NCI-H2171 (cell line): ENCODE measurements at places on chromosomes 16 and 17.

DNA sequence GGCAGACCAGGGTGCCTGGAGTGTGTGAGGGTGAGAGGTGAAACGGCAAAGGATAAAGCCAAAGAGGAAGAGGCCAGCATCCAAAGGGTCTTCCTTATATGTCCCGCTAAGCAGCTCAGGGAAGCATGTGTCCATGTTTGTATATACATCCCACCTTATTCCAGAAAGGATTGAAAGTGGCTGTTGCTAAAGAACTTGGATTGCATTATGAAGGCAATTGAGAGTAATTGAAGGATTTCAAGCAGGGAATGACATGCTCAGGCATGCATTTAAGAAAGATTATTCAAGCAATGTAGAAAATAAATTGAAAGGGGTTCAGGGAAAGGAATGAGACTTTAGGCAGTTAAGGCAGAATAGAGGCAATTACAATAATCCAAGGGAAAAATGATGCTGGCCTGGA is 237.6 kb upstream of the SOX9 start:
- no peak for DNase-seq

DNA sequence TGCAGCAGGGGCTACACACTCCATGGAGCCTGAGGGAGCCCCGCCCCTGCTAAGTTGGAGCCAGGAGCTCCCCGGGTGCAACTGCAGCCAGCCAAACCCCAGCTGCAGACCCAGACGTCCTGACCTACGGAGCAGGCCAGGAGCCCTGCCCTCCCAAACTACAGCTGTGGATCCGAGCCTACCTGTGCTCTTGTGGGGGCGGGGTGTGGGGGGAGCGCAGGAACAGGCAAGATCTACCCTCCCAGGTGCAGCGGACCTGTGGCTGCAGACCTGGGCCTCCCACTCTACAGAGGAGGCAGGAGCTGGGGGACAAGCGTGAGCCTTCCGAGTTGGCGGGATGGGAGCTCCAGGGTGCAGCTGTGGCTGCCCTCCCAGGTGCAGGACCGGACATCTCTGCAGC is 29.7 kb upstream of the MYLK3 start:
- DNase-seq: no peak

DNA sequence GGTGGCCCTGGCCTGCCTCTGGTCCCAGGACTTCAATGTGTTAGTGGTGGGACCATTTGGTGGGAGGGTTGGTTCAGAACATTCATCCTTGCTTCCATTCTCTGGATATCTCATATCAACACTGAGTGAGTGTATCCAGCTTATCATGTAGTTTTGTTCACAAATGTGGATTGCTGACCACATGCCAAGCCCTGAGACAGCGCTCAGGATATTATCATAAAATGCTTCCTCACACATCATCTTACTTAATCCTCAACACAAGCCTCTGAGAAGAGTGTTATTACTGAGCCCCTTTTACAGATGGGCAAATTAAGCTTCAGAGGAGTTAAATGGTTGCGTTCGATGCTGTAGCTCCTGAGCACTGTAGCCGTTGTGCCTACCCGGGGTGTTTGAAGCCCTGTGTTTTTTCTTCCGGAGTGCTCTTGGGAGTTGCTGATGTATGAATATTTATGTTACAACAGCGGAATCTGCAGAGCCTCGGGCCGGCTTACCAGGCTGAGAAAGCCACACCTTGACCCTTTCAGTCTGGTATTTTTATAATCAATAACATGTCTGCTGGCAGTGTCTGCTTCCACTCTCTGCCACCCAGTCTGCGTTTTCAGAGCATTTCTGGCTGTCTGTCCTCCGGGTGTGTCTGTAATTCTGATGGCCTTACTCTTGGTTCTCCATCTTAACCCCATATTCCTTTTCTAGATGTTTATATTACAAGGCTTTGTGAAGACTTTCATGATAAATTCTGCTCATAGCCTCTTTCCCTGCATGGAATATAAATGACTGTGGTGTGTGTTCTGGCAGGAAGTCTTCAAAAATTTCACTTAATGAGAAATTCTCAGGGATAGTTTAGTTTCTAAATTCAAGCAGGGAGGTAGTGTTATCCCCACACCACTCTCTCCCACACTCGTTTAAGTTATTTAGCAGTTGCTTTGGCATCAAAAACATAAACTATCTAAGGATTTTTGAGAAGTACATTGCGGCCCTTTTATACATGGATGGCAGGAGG is 2.9 kb downstream of the GLP2R start:
- DNase-seq: no peak

DNA sequence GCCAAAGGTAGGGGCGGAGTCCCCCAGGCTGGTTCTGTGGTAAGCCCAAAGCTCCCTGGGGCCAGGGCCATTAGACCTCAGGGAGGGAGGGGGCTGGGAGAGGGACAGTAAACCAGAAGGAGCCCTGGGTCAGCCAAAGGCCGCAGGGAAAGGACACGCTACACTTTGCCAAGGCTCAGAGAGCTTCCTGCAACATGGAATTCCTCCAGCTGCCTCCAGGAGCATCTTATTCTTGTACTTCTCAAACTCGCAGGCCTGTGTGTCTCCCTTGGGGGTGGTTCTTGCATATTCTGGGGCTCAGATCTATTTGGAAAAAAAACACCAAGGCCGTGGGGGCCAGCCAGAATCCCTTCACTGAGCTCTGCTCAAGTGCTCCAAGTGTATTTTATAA is 25.1 kb downstream of the AKAP1 start:
- no peak for DNase-seq

DNA sequence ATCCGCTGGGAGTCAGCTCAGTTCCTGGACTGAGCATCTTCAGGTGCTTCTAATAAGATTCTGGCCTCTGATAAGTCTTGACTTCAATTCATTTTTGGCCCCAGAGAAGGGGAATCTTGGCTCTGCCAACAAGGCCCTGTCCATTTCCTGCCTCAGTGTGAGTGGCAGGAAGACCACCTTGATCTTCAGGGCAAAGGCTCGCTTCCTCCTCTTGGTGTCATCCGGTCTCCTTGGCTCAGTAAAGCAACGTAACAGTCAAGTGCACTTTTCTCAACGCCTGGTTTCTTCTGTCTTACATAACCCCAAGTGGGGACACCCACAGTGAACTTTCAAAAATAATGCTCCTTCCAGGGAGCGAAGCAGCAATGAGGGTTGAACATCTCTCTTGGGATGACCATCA is 169.8 kb downstream of the PRKCB start:
- DNase-seq: no peak

DNA sequence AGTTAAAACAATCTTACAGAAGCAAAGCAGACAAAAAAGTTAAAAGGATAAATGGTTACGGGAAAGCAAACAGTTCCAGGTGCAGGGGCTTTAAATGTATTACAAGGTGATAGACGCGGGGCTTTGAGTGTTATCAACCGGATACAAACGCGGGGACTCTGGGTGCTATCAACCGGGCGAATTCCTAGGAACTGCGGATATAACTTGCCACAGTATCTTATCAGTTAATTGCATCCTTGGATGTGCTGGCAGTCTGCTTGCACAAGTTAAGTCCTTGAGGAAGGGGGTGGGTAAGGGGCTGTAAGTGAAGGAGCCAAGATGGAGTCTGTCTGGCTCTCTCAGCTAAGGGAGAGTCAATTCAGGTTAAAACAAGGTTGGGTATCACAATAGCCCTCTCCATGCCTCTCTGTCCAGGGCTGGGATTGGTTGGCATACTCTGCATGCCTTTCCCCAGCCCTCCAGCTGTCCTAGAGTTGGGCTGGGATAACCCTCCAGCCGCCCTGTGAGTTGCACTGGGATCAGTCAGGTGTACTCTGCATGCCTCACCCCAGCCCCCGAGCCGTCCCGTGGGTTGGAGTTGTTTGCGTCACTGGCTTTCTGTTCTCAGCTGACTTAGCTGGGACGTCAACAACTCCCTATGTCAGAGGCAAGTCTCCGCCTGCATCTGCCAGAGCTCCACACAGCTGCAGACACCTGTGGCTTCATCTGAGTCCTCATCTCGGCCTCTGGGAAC is 40.9 kb downstream of the TMEM235 start:
- peak; percentile 37 for DNase-seq

GRCh38 chr16:57049678-57050077 is 42.7 kb upstream of the CPNE2 start:
- no peak for DNase-seq

DNA sequence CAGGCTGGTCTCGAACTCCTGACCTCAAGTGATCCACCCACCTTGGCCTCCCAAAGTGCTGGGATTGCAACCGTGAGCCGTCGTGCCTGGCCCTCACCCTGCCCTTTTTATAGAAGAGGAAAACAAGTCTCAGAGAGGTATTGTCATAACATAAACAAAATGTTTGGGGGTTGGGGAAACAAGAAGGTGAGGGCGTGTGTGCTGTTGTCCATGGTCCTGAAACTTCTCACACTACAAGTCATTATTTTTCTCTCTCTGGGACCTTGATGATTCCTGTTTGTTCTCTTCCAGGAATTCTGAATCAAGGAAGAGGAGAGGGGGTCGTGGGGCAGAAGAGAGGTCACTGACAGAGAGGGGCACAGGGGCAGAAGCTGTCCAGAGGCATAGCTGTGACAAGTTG is 160.2 kb upstream of the LHX1 start:
- no peak for DNase-seq

- DNase-seq: no peak
These were observed 9.3 kb downstream of the ZNF629 start for GRCh38 chr16:30777591-30778297.

- no peak for DNase-seq
These were observed 9.2 kb upstream of the SREBF1 start for GRCh38 chr17:17846003-17846402.

- no peak for DNase-seq
These were observed 11.0 kb downstream of the C17orf67 start for GRCh38 chr17:56822725-56823124.

GRCh38 chr17:16924696-16925440 is 47.0 kb downstream of the TNFRSF13B start:
- DNase-seq: no peak

GRCh38 chr17:66425756-66426396 is 123.5 kb downstream of the PRKCA start:
- no peak for DNase-seq

DNA sequence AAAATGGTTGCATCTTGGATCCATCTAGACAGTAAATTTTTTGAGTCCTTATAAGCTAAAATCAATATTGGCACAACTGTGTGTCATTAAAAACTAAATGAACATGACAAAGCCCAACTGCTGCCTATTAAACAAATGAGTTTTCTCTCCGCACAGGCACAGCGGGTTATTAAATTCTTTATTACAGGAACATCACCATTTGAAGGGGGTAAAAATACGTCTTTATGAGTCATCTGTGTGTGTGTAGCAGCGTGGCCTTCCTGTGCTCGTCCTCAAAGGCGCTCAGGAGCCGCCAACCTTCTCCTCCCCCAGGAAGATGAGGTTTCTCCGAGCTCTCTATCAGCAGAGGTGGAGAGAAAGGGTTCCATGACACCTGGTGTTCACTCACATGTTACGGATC is 62.6 kb upstream of the SDK2 start:
- DNase-seq: no peak

DNA sequence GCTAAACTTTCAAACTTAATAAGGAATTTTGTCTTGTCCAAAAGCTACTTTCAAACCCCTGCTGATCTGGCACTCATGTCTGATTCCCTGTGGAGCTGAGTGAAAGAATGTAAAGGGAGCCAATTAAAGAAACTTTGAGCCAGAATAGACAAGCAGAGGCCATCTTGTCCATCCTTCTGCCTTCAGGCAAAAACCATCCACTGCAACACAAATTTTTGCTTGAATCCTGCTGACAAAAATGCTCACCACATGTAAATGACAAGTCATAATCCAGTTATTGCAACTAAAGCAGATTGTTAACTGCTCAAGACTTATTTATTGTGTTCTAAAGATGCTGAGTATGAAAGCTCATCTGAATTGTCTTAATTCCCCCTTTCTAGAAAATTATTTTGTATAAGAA is 124.0 kb upstream of the HLF start:
- DNase-seq: no peak

DNA sequence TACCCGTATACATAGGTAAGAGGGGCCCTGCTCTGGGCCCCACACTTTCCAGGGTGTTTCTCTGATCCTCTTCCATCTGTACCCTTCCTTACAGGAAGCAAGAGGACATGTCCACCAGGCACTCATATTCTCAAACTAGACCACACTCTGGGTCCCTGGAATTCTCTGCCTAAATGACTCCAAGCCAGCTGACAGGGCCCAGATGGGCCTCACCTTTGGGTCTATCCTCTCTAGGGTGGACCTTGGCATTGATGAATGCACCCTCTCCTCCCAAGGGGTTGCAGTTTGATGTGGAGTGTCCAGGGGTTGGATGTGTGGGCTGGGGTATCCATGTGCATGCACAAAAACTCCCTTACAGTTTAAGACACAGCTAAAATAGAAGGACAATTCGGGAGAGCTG is 95.8 kb downstream of the ASIC2 start:
- DNase-seq: no peak

DNA sequence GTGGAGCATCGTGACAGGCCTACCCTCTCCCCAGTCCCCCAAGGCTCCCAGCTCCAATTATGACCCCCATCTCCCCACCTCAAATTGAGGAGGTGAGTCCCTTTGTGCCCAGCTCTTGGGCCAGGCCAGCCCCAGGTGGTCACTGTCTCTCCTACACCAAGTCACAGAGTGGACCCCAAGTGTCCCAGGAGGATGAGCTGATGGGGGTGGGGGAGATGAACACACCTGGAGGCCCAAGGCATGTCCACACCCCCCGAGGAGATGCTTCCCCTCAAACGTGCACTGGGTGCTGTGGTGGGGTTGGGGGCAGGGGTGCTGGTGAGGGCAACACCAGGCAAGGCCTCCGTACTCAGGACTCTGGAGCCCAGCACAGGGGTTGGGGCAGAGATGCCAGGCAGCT is 73.2 kb downstream of the RBFOX3 start:
- no peak for DNase-seq

DNA sequence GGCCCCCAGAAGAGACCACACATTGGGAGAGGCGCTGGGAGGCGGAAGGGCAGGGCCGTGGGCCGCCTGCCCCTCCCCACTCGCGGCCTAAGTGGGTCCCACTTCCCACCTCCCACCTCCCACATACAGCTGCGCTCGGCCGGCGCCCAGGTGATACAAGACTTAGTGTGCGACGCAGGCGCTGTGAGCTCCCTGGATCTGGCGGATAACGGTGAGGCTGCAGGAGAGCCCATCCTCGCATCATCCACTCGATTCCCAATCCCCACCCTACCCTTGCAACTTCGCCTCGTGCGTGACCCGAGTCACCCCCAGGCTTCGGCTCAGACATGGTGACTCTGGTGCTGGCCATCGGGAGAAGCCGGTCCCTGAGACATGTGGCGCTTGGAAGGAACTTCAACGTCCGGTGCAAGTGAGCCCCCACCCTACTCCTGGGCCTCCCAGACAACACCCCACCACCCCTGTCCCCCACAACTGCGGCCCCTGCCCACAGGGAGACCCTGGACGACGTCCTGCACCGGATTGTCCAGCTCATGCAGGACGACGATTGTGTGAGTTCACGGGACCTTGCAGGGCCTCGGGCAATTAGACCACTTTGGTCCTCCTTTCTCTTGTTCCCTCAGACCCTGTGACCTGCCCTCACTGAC is 3.9 kb downstream of the CARMIL2 start:
- DNase-seq: no peak

DNA sequence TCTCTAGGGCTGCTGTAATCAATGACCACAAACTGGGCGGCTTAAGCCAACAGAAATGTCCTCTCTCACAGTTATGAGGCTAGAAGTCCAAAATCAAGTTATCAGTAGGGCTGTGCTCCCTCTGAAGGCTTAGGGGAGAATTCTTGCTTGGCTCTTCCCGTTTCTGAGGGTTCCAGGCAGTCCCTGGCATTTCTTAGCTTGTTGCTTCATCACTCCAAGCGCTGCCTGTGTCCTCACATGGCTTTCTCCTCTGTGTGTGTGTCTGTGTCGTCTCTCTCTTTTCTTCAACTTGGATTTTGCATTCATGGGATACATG is 13.7 kb upstream of the CDC42EP4 start:
- DNase-seq: no peak

GRCh38 chr16:360698-361336 is 8.3 kb upstream of the AXIN1 start:
- no peak for DNase-seq

- no peak for DNase-seq
These were observed 5.3 kb downstream of the KDM6B start for GRCh38 chr17:7839190-7839875.
